ENCODE measurements at places on chromosomes 5 and 9.

DNA sequence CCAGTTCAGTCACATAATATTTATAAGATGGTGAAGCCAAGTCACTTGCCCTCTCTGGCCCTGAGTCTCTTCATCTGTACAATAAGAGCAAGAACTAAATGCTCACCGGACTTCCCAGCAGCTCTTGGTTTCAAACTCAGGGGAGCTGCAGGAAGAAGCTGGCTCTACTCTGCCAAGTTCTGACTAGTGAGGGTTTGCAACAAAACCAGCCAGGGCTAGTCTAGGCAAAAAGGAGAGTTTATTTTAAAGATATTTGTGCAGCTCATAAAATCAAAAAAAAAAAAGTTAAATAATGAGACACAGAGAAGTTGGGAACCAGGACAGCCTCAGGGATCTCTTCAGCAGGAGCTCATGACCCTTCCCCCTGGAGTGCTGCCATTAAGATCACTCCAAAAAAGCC lies 107.3 kb downstream of the DOCK2 start:
- no peak for DNase-seq

GRCh38 chr5:24444414-24444813 lies 200.4 kb downstream of the CDH10 start:
- no peak for DNase-seq

DNA sequence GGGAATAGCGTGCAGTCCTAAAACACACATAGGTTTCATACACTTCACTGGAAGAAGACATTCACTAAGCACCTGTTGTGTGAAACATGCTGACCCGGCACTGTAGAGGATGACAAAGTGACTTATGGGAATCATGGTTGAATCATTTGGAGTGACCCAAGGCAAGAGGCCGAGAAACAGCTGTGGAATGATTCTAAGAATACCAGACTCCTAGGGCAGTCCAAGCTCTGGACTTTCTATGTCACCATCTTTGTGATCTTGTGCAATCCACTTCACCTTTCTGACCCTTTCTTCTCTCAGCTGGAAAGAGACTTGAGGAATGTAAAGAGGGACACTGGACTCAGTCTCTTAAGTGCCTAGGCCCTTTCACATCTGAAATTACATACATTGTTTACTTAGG lies 13.1 kb downstream of the MSANTD3 start:
- DNase-seq: no peak

DNA sequence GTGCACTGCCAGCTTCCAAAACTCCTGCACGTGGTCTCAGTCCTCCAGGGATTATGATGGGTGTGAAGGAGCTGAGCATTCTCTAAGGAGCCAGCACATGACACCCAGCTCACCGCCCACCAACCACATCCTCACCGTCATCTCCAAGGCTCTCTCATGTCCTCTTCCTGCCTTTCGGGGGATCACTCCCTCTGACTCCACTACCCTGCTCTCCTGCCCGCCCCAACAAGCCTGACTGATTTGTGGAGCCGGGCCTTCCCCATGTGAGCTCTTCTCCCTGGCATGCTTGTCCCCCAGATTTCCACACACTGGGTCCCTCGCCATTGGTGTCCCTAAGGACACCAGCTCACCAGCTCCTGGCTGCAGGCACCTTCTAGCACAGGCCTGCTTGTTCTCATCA lies 1.9 kb downstream of the ABO start:
- peak; percentile 37 for DNase-seq

GRCh38 chr5:73298772-73299630 lies 126.0 kb downstream of the TMEM174 start:
- DNase-seq: peak; percentile 61

DNA sequence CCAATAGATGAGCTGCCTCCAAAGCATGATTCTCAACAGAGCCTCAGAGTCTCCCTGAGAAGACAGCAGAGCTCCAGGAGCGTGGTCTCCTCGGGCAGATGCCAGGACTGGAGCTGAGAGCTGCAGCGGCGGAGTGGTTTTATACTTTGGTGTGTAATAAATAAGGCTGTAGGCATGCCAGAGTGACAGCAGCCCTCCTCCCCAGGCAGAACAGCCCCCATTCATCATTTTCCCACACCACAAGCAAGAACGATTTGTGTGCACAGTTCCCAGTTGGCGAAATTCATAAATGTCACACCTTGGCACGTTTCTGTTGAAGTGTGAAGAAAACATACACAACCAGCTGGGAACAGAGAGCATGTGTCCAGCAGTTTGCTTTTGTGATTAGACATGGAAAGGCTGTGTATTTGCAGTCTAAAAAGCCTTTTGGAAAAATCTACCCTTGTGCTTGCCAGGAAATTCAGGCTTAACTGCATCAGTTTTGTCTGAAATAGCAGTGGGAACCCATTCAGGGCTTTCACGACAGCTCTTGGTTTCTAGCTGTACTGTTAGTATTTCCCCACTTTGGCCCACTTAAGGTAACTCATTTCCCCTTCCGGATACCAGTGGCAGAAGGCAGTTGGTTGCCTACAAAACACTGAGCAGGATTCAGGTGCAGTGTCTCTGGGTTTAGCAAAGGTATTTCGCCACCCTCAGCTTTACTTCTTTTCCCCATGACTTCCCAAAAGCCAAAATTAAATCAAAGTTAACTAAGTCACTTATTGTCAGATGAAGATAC lies at the start of gene C1QTNF3:
Gene C1QTNF3, minus strand, starts transcription at position 115 of the 778 bp plus-strand sequence. Its CDS starts 88 bp downstream, at position 27.
- DNase-seq: no peak

DNA sequence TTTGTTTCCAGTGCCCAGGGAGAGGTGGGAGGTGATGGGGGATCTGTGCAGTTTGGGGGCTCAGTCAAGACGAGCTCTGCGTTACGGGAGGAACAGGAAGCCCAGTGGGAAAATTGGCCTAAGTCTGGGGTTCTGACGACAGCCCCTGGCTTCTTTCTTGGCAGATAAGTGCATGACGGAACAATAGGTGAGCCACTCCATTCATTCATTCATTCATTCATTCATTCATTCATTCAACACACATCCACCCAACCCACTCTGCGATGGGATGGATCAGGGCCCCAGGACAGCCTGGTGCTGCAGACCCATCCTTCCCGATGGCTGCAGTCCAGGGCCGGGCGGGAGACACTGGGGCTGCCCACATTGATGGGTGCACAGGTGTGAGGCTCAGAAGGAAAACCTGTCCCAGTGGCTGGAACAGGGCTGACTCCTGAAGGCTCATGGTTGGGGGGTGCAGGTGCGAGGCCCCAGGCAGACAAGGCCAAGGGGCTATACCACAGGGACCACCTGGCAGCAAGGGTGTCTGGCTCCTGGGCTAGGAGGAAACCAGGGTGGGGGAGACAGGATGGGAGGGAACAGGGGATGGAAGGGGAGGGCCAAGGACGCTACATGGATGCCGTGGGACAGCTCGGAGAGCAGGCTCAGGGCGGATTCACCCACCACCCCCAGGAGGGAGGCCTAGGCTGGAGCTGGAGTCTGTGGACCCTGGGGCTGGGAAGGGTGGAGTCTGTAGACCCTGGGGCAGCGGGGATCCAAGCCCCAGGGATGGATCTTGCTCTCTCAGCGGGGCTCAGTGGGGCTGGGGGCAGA lies 1.9 kb upstream of the LCNL1 start:
- no peak for DNase-seq

GRCh38 chr5:54180630-54181031 lies 129.7 kb downstream of the ARL15 start:
- no peak for DNase-seq

DNA sequence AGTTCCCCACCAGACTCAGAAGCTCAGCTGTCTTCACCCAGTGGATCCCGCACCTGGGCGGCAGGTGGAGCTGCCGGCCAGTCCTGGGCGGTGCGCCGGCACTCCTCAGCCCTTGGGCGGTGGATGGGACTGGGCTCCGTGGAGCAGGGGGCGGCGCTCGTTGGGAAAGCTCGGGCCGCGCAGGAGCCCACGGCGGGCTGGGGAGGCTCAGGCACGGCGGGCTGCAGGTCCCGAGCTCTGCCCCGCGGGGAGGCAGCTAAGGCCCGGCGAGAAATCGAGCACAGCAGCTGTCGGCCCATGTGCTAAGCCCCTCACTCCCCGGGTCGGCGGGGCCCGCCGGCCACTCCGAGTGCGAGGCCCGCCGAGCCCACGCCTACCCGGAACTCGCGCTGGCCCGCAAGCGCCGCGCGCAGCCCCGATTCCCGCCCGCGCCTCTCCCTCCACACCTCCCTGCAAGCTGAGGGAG lies 560.0 kb downstream of the BRINP1 start:
- DNase-seq: no peak

DNA sequence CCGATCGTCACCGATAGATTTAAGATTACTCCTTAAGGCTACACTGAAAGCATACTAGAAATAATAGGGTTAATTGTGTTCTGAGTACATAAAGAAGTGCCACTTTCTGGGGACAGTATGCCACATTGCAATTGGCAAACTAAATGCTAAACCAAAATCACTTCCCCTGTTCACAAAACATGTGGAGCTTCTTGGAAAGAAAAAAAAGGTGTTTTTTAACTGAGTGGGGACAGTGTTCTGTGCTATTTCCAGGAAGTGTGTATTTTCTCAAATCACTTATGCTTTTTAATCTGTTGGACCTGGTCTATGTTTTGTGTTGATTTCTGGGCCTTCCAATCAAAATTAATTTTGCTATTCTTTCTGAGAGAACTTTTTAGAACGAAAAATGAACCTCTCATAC lies 149.3 kb upstream of the MPDZ start:
- no peak for DNase-seq

DNA sequence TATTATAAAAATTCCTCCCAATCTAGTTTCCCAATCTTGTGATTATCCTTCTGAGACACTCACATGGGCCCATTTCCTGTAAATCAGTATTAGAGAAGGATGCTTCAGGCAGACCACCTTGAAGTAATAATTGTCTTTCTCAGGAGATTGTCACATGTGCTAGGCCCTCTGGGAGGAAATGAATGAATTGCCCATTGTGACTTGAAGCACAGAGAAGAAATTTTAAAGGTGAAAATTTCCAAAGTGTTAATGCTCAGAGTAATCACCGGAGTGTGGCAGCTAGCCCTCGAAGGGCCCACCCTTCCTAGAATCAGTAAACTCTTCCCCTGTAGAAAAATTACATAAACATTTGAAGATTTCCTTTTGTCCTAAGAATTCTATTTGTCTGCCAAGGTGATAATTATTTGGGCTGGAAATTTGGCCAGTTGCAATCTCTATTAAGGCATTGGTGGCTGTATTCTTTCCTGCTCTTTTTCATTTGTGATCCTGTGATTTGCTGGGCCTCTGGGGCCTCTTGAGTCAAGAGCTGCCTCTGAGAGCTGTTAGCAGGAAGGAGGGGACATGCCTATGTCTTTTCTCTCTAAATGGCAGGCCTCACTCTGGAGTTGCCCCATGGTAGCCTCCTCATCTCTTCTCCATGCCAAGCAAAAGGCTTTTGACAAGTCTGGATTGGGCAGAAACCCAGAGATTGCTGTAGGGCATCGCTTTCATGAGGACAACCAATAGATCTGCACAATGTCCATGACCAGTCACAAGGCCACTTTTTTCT lies 371.5 kb upstream of the ACTBL2 start:
- DNase-seq: no peak

DNA sequence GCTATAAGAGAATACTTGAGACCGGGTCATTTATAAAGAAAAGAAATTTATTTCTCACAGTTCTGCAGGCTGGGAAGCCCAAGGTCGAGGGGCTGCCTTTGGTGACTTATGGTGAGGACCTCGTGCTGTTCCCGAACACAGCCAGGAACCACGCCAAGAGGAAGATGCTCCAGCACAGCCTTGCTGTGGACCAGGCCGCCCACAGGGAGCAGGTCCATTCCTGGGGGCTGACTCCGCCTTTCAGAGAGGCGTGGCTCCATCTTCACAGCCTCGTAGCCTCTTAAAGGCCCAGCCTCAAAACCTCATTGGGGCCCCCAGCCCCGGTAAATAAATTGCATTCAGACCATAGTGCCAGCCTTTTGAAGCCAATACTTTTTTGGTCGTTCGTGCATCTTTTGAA lies 93.5 kb upstream of the CACNA1B start:
- no peak for DNase-seq

GRCh38 chr5:176789873-176790615 lies 20.3 kb upstream of the UNC5A start:
- DNase-seq: no peak

GRCh38 chr5:107570805-107571531 lies 99.8 kb downstream of the EFNA5 start:
- peak; percentile 62 for DNase-seq

DNA sequence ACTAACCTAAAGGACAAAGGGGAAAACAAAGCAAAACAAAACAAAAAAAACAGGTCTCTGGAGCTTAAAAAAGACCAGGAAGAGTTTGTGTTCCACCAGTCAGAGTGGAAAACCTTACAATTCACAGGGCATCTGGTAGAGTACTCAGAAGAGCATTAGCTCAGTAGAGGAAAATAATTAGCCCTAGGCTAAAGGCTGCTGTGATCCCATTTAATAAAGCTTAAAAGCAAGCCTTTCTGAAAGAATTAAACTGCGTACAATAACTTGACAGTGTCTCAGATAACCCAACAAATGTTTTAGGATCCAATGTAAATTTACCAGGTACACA lies 7.3 kb downstream of the ECM2 start:
- no peak for DNase-seq

GRCh38 chr9:115234094-115234493 lies 116.1 kb upstream of the TNC start:
- DNase-seq: no peak

GRCh38 chr5:7970816-7971215 lies 101.9 kb downstream of the MTRR start:
- DNase-seq: no peak

- no peak for DNase-seq
Observed at GRCh38 chr5:141961466-141961865, 3.5 kb upstream of the PCDH12 start.

DNA sequence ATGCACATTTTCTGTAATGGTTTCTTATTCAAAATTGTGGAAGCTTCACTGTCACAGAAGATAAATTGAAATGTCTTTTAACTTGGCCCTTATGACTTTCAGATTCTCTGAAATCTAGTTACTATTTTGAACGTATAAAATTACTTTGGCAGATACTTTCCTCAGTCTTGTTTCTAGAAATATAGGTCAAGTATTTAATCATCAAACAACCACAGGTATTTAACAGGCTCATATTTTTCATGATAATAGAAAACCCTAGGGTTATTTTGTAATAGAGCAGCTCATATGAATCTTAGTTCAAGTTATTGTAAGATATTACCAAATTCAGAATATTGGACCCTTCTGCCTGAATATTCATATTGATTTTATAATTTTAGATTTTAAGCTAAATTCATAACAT lies 236.0 kb upstream of the CDH18 start:
- no peak for DNase-seq

GRCh38 chr9:94786586-94786985 lies 60.1 kb downstream of the AOPEP start:
- DNase-seq: no peak

DNA sequence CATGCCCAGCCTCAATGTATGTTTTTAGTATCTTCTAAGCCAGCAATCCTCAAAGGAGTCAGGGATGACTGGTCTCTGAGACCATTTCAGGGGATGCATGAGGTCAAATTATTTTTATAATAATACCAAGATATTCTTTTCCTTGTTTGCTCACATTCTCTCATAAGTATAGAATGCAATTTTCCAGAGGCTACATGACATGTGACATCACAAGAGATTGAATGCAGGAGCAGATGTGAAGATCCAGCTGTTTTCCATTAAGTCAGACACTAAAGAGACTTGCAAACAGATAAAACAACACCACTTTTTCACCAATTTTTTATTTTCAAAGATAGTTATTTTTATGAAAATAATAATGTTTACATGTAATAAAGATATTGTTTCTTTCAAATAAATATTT lies 22.0 kb upstream of the FREM1 start:
- DNase-seq: no peak

- DNase-seq: no peak
Observed at GRCh38 chr5:57725658-57726504, 243.3 kb upstream of the ACTBL2 start.
